Stimulated activated CD4-positive, alpha-beta T cell treated with anti-CD3 and anti-CD28 coated beads, Interleukin-4, amount 100 ng/mL, for 48 hours (primary cell): ENCODE measurements at places on chromosomes 3 and 15.
A peak's percentile ranks its signal among the peaks of the same experiment; 100 is the strongest.

DNA sequence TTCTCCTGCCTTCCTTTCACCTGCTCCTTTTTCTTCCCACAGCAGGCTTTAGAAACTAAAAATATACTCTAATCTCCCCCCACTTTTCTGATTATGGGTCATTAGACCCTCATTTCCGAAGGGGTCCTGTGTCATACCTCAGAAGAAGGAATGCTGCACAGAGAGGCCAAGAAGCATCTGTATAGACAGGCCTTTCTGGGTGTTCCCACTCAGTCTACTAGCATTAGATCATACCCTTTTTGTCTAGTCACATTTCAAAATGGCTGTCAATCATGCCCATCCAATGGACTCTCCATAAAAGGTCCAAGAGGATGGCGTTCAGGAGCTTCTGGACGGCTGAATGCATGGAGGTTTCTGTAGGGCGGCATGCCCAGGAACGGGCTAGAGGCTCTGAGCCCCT lies 192.2 kb downstream of the SUCLG2 start:
- DNase-seq, result no peak

DNA sequence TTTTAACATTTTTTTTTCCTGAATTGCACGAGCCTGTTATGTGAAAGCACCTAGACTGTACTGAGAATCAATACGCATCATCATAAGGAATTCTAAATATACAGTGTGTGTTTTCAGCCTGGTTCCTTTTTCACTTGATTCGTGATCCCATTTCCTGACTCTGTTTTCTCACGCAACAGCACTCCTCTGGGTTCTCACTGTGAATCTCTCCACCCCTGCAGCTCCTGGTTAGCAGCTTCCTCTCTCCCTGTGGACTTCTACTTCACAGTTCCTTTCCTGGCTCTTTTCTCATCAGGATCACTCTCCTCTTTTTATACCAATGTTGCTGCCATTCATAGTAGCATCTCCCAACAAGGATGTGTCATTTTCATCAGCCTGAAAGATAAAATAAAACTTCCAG lies 297.2 kb downstream of the CADM2 start:
- DNase-seq, result no peak

- DNase-seq, result no peak
Measured at GRCh38 chr15:79060175-79060574, 30.4 kb downstream of the RASGRF1 start.

- DNase-seq, result peak; percentile 73
Measured at GRCh38 chr3:4983739-4984510, 4.7 kb downstream of the BHLHE40 start.

DNA sequence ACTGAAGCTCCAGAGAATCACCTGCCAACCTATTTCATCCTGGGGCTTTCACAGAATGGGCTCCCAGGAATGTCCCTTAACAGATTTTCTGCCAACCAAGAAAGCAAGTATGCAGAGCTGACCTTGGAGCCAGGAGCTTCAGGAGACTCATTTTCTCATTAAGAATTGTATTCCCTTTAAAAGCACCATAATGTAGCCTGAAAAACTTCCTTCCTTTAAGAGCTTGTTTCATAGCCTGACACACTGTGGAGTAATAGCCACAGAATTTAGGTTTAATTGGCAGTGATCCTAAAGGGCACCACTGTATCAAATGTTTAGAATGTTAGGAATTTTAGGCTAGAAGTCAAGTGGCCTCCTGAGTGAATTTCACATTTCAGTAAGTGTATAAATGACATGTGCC lies 309.8 kb downstream of the GBE1 start:
- DNase-seq, result no peak

- DNase-seq, result no peak
Measured at GRCh38 chr3:65999606-66000005, 39.1 kb downstream of the MAGI1 start.

DNA sequence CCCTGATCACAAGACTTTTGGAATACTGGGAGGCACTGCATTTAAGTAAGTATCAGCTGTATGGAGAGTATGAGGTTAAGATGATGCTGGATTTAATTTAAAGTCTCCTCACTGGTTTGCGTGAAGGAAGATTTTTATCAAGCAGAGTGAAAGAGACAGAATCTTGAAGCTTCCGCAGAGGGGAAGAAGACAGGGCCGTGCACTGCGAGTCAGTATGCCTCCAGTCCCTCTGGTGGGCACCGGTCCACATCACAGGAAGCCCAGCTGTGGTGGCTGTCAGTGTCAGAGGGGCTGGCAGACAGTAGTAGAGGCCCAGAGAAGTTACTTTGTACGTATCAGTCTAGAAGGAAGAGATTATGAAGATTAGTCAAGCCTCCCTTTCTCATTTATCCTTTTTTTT lies 379.0 kb upstream of the TPRG1 start:
- no peak for DNase-seq

GRCh38 chr15:26521130-26521529 lies 251.7 kb downstream of the GABRB3 start:
- no peak for DNase-seq

DNA sequence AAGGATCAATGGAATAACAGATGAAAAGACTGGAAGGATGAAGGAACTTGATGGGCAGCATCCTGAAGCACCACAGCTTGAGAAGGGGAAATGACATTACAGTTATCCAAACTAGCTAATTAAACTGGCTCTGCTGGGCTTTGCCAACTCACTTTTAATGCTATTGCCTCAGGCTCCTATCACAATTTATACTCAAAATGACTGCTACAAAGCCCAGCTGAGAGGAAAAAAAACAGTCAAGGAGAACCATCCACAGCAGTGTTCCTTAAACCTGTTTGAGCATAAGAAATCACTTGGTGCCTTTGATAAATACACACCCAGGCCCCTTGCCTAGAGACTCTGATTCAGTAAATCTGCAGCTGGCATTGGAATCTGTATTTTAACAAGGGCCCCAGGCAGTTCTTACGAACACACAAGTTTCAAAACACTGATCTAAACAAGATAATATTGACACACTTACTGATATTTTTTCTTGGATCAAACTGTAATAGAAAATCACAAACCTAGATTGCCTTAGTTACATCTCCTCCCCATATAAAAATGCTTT lies 85.8 kb downstream of the MB21D2 start:
- DNase-seq, result no peak

DNA sequence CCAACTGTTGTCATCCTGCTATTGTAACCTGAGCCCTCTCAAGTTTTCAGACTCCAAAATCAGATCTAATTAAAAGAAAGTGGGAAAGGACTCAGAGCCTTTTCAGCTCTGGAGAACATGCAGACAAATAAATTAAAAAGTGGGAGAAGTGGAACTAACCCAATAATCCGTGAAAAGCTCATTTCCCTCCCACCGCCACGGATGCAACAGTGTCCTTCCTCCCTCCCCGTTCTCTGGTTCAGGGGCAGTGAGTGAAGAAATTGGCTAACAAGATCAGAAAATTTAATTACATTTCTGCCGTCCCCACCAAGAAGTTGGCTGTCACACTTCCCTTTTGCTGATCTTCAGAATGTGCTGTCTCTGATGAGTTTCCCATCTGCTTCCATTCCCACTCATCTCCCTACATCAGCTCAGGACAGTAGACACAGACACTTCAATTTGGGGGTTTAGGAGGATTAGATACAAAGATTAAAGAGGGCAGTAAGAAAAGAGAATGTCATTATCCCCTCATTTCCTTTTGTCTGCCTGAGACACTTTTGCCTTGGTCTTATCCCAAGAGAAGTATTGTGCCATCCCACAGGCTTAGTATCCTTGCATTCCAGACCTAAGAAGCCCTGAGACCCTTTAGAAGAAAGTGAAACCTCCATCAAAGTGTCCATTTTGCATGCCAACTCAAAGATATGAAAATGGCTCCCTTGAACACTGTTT lies 335.7 kb upstream of the PPP2R3A start:
- DNase-seq, result no peak

- no peak for DNase-seq
Measured at GRCh38 chr3:11335056-11335608, 62.9 kb downstream of the ATG7 start.

DNA sequence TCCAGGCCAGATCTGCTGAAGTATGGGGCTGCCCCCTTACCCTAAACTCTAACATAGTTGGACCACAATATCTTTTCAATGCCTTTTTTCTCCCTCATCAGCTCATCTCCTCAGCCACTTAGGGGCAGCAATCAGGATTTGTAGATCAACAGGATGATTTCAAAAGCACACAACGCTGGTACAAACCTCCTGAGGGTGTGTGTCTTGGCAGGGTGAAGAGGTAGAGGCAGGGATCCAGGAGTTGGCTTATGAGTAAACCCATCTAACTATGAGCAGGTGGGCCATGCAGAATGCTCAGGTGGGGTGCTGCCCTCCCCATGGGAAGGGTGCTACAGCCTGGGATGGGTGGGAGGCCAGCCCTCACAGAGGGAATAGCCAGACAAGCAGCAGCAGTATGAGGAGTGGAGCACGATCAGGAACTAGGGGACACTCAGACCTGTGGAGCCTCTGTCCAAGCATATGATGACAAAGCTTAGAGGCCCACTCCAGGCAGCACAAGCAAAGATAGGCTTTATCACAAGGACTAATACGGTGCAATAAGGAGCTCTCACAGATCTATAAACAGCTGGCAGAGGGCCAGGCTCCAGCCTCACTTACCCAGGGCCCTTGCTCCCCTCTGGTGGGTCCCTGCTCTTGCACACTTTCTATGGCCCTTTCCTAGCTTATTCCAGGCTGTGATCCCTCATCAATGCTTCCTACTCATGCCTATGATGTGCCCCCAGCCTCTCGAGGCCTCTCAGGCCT lies 32.2 kb downstream of the IL20RB start:
- DNase-seq, result no peak

DNA sequence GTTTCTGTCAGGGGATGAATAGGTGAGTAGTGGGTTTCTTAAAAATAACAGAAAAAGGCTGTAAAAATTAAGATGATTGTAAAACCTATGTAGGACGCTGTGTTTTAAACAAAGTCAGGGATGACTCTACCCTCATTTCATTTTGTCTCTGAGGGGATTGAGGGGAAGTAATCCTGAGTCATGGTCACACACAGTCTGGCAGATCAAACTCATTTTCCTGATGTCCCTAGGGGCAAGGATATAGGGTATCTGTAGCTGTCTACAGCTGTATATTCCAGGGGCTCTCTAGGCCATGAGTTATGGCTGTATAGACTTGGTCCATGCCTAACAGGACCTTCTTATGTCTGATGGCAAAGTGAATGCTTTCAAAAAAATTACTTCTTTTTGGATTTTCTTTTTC lies 421.1 kb downstream of the PDCD6IP start:
- DNase-seq, result no peak

DNA sequence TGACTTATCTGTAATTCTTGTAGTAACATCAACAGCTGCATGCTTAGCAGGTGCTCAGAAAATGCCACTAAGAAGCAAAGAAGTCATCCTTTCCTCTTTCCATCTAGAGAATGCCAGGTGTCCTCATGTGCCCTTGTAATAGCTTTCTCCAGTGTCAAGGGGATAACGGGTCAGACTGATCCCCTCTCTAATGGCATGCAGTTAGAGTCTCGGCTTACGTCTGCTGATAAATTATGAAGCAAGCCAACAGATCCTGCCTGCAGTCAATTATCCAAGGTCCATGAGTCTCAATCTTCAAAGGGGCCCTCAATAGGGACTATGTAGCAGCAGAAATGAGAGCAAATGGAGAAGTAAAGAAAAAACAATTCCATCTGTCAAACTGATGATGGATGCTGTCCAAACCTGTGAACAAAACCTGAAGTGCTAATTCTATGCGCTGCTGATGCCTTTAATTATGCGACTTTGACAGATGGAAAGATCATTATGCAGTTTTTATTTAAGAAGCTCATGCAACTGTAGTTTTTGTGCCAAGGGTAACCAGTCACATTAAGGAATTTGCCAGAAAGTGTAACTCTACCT lies 162.8 kb upstream of the PEX5L start:
- no peak for DNase-seq

DNA sequence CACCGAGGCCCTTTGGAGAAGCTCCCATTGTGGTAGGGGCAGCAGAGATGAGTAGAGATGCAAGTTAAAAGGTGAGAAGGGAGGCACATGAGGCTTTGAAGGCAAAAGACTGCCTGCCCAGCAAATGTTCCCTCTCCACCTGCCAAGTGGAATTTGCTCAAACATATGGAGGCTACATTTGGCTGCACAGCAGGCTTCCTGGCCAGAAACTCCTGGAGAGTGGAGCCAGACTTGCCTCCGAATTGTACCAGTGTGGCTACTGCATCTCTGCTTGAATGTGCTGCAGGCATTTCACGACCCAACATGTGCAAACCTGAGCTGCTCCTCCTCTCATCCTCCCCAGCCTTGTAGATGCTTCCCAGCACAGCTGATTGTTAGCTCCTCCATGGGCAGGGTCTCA lies 229.2 kb downstream of the ZNF621 start:
- DNase-seq, result no peak

- no peak for DNase-seq
Measured at GRCh38 chr3:5644773-5645670, 457.5 kb downstream of the EDEM1 start.

DNA sequence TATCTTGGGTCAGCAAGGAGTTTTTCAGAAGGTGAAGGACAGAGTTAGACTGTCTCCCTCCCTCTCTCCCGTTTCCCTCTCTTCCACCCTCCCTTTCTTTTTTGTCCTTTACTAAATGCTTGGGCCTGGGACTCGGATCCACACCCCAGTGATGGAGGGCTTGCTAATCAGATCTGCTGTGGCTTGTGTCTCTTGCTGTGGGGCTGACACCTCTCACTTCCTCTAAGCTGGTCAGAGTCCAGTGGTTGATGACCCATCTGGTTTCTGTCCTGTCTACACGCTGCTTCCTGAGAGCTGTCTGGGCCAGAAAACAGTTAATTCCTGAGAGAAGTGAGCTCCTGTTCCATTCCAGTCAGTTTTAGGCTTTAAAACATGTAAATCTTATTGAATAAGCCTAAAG lies 849 bp downstream of the TRAK1 start:
- no peak for DNase-seq

- DNase-seq, result no peak
Measured at GRCh38 chr3:132542577-132542976, 54.5 kb upstream of the ACKR4 start.

GRCh38 chr3:9330166-9330703 lies 32.6 kb upstream of the THUMPD3 start:
- DNase-seq, result no peak

GRCh38 chr15:74594455-74594854 lies 21.2 kb upstream of the CLK3 start:
- DNase-seq, result no peak

GRCh38 chr3:52247409-52248164 lies 2.0 kb downstream of the PPM1M start:
- no peak for DNase-seq

- peak; percentile 26 for DNase-seq
Measured at GRCh38 chr15:85793641-85794597, 806 bp downstream of the KLHL25 start.

GRCh38 chr3:37223576-37223975 lies 49.2 kb upstream of the LRRFIP2 start:
- DNase-seq, result no peak

DNA sequence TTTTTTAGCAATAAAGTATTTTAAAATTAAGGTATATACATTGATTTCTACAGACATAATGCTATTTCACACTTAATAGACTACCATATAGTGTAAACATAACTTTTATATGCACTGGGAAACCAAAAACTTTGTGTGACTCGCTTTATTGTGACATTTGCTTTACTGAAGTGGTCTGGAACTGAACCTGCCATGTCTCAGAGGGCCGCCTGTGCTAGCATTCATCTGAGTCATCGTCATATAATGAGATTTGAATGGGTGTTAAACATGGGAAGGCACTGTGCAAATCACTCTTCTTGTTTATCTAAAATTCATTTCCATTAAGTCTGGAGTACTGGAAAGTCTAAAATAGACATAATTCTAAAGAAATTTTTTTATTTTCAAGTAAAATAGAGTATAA lies 12.9 kb downstream of the EIF2AK4 start:
- no peak for DNase-seq

GRCh38 chr3:8574040-8574669 lies 70.4 kb downstream of the SSUH2 start:
- no peak for DNase-seq
